ENCODE measurements at places on chromosomes 7 and 10.

DNA sequence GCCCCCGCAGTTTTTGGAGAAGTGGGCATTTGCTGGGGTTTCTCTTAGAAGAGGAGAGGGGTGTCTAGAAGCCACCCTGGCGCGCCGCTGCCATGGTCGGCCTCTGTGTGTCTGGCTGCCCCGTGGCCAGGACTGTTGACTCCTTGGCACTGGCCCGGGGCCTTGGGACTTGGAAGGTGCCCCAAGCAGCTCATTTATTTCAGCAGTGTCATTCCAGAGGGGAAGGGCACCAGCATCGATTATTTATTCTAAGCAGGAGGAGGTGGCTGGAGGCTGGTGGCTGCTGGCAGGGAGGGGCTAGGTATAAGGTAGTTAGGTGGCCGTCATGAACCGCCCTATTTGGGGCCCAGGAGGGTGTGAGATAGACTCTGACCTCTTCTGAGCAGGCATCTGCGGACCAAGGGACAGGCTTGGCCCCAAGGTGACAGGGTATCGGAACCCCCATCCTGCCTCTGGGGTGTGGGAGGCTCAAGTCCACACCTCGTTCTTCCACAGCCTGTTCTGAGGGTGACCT, 1.6 kb downstream of the GTF2IRD1 start:
- DNase-seq, result no peak

- DNase-seq, result no peak
Observed at GRCh38 chr7:37765872-37766525, 82.4 kb upstream of the NME8 start.

DNA sequence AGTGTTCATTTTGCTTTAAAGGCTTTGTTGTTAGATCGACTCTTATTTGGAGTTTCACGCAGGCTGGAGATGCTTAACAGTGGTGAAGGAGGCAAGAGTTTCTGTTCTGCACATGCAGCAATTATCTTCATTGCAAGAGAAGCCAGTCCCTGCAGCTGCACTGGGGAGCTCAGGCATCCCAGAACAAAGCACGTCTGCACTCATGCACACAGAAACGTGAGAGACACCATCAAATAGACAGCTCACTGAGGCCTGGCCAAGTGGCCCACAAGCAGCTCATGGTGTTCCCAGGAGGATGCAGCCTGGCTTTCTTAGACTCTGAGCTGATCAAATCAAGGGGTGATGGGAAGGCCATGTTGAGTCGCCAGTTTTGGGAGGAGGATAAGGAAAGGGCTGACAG, 246.1 kb downstream of the CREB5 start:
- no peak for DNase-seq

DNA sequence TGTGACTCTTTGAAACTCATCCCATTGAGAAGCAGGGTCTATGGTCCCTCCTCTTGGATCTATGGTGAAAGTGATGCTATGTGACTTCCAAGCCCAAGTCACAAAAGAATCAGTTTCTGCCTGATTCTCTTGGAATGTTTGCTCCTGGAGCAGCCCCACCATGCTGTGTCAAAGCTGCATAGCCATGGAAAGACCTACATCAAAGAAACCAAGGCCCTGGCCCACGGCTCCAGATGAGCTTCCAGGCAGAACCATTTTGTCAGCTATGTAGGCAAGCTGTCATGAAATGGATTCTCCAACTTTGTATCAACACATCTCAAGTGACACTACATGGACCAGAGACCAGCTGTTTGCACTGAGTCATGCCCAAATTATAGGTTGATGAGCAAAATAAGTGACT, 77.0 kb downstream of the AASS start:
- DNase-seq, result no peak

DNA sequence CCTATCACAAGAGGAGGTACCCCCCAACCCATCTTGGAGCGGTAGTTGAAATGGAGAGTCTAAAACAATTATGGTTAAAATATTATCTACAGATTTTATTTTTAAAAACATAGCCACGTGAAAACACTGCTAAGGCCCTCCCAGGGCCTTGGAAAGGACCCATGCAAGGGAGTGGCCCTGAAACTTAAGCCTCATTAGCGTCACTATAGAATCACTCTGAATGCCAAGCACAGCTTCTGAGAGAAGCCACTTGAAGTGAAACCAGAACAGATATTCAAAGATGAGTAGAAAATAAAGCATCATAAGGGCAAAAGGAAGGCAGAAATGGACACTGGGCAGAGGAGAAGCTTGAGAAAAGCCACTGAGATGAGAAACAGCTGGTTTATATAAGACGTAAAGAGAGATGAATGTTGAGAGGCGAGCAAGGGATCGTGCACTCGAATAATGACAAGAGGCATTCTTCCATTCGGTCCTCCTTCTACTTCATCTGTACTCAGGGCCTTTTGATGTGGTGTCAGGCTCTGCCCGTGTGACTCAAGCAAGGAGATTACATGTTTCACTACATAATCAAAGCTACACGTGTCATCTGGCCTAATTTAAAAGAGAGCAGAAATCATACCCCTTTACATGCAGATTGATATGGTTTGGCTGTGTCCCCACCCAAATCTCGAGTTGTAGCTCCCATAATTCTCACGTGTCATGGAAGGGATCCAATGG, 33.4 kb upstream of the SLC39A12 start:
- no peak for DNase-seq

DNA sequence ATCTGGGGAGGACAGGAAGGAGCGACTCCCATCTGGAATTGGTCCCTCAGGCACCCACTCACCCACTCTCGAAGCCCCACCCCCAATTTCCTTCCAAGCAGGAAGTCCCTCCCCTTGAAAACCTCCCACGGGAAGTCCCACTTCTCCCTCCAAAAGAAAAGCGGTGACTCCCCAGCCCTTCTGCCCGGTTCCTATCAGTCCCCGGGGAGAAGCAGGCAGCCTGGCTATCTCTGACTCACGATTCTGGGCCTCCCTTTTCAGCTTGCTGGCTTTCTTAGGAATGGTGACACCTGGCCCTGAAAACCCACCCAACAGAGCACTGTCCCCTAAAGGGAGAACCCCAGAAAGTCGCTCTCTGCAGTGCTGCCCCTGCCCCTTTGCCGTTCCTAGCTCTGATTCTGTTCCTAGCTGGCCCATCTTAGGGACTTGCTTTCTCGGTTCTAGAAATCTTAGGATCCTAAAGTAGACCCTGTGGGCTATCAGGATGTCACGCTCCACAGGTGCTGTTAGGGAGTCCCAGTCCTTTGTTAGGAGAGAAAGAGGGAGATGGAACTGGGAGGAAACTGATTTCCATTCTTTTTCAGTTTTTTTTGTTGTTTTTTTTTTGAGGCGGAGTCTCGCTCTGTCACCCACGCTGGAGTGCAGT, 6.0 kb downstream of the TSC22D4 start:
- no peak for DNase-seq

DNA sequence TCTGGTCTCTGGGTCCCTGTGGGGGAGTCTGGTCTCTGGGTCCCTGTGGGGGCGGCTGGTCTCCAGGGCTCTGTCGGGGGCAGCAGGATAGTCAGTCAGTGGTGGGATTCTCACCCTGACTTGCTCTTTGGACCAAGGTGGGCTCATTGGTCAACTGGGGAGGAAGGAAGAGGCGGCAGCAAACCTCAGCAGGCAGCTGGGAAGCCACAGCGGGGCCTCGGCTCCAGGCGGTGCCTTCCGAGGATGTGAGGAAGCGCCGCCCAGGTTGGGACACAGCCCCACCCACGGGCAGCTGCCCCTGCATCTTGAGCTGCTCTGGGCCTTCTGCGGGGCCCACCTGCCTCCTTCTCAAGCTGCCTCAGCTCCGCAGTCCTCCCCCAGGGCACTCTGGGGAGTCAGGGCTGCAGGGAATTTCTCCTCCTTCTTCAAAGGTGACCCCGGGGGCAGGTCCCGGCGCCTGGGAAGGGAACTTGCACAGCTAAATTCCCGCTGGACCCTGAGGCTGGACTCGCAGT, 20.4 kb upstream of the KNDC1 start:
- no peak for DNase-seq

- DNase-seq, result no peak
Observed at GRCh38 chr10:88881320-88881719, 1.3 kb downstream of the STAMBPL1 start.

DNA sequence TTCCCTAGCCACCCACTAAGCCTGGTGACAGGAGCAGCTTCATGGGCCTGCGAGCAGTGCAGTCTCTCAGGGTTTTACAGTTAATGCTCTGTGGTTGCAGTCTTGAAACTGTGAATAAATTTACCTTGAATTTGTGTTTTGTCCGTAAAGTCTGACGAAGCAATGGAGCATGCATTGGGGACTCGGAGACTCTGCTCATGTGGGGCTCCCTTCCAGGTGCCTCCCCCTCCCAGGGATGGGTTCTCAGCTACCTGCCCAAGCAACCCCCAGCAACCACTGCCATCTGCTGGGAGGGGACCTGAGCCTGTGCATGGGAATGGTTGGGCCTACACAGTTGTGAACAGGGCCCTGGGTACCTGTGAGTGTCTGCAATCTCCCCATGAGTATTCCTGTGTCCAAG, 36.3 kb upstream of the IKZF1 start:
- no peak for DNase-seq

- no peak for DNase-seq
Observed at GRCh38 chr7:107230334-107230733, 61.5 kb downstream of the HBP1 start.

- DNase-seq, result no peak
Observed at GRCh38 chr10:11457336-11457735, 154.1 kb downstream of the USP6NL start.

DNA sequence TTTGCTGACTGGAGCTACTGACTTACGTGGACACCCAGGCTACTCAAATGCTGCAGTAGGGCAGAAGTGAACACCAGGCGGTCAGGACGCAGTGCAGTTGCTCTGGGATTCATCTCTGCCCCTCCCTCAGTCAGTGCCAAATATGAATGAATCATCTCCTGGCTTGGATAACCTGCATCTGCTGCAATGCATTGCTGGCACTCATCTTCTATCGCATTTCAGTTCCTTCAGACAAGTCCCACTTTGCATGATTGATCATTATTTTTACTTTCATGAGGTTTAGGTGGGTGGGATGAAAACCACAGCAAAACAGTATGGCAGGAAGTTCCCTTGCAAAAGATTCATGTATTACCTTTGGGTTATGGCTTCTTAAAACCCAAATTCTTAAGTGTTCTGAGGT, 224.6 kb upstream of the NRP1 start:
- no peak for DNase-seq

DNA sequence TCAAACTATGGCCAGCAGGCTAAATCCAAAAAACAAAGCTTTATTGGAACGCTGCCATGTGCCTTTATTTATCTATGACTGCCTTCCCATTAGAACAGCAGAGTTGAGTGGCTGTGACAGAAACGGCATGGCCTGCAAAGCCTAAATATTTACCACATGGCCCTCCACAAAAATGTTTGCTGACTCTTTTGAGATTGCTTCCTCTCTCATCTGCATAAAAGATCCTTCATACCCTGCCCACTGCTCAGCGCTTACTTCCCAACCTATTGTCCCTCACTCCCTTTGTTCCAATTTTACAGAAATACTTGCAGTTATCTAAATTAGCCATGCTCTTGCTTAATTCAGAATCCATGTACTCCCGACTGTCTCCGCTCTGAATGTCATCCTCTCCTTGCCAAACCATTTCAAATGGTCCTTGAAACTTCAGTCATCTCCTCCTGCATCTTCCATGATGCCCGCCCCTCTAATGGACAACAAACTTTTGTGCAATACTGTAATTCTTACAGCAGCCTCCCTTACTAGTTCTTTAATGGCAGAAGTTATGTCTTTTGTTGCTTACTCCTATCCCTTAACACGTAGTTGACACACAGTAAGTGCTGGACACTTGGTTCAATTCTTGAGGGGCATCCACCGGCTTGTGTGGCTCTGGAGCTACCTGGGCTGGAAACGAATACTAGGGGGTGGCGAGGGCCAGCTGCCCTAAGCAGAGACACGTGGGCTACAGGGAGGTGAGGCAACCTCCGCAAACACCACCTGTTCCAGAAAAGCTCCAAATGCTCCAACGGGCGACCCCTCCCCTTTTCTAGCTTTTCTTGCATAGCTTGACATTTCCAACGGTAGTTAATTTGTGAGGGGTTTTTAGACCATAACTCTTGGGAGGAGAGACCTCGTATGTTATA, 832 bp downstream of the XRCC2 start:
- DNase-seq, result peak; percentile 7

- no peak for DNase-seq
Observed at GRCh38 chr10:79468015-79468560, 22.7 kb upstream of the ZCCHC24 start.

GRCh38 chr7:46318276-46318675, 397.2 kb upstream of the IGFBP3 start:
- no peak for DNase-seq

DNA sequence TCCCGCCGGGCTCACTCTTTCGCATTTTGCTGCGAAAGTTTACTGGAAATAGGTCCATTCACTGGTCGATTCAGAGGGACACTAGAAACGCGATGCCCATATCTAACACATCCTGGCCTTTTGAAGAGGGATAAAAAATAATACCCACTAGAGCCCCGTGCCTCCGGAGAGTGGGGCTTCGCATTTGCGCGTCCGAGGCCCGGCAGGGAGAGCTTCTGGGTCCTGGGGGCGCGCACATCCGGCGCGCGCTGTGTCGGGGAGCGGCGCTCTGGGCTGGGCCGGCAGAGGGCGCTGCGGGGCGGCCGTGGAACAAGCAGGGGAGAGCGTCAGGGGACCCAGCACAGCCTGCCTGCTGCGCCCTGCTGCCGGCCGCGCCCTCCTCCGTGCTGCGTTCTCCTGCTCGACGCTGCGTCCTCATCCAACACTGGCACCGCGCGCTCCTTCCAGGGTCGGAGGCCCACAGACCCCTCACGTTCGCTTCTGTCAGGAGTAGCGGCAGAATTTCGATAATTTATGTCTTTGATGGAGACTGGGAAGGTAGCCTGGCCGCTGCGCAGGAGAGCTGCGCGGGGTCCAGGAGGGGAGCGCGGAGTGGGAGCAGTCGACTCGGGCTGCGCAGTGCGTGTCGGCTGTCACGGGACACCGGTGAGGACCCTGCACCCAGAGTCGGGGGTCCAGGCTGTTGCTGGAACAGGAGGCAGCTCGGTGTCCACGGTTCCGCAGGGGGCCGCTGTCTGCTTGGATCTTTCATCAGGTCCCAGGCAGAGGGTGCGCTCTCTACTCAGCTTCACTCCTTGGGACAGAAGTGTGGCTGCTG, 41.5 kb upstream of the ZNF32 start:
- peak; percentile 77 for DNase-seq

GRCh38 chr7:83608716-83609115, 40.2 kb downstream of the SEMA3E start:
- no peak for DNase-seq
